ENCODE measurements at places on chromosomes 5 and 9.
A peak's percentile ranks its signal among the peaks of the same experiment; 100 is the strongest.

- DNase-seq: no peak
These were observed 7.8 kb downstream of the DMRT2 start for GRCh38 chr9:1057910-1058309.

- no peak for DNase-seq
These were observed 58.0 kb upstream of the IL6ST start for GRCh38 chr5:56052735-56053134.

DNA sequence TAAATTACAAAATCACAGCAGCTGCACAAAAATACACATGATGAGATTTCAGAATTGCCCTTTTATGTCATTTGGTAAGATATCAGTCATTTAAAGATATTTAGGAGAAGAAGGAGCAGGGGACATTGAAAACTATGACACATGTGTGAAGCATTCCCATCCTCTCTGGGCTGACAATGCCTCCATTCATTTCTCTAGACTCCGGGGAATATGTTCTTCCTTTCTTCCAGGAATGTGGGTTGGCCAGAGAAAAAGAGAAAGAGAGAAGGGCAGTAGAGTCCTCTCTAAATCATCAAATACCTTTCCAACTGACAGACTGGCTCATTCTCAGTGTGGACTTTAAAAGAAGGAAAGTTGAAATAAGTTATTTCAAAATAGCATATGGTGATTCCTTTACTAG lies 205.6 kb upstream of the ADAMTSL1 start:
- no peak for DNase-seq

GRCh38 chr9:109779711-109780452 lies at the start of gene PALM2AKAP2:
Gene PALM2AKAP2 (plus strand): TSS chr9:109780198. CDS start chr9:109780489, 291 bp downstream.
- peak; percentile 45 for DNase-seq

DNA sequence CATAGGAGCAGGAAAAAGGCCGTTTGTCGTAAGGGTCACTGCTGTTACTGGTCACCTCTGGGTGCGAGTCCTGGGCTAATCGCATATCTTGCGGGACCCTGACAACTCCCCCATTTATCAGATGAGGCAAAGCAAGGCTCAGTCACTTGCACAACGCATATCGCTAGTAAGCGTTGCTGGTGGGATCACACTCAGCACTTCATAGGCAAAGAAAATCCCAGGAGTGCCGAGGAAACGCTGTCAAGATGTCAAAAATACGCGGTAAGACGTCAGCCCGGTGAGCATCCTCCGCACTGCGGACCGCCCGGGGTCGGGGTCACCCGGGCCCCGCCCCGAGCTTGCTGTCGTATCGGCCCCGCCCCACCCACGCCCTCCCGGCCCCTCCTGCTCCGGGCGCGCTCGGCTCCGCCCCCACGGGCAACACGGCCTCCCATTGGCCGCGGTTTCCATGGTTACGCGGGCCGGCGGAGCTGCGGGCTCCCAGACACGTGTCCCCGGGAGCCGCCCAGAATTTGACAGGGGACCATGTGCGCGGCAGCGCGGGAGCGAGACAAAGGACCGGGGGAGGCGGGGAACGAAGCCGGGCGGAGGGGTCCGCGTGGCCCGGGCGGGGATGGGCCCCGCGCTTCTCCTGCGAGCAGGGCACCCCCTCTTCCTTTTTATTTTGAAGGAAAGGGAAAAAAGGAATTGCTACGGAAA lies 80.2 kb upstream of the IER5L start:
- DNase-seq: peak; percentile 86

DNA sequence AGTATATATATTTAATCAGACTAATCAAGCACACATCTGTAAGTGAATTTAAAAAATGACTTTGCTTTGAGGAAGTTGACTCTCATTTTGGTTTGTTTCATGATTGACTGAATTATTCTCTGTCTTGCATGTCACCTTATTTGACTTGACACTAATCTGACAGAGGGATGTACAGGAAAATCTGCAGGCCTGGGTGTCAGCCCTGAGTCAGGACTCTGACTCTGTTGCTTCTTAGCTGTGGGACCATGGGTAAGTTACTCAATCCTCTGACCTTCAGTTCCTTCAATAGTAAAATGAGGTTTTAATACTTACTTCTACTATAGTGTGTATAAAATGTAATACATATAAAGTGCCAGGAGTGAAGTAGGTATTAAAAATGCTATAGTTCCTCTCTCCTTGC lies 415.9 kb downstream of the ARHGEF28 start:
- DNase-seq: no peak

- DNase-seq: no peak
These were observed 15.6 kb upstream of the SPINK14 start for GRCh38 chr5:148152781-148153180.

DNA sequence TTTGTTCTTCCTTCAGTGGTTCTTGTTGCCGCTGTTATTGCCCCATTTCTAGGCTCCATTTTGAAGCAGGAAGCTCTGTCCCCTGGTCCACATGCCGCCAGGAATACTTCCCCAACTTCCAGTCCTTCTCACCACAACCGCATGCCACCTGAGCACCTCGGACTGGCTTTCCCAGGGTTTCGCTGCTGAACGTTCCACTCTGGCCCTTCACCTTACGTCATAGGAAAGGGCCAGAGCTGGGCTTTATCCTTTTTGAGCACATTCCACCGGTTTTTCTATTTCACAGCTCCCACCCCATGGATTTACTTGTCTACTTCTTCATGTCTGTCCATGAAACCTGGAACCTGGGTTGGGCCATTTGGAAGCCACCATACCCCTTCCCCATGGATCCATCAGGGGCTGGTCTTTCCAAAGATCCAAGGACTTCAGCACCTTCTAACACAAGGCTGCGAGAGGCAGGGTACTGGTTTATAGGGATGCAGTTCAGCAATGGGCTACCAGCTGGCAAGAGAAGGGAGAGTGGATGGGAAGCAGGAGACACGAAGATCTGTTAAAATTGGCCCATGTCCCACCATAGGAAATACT lies 557.4 kb downstream of the BNC2 start:
- DNase-seq: no peak

DNA sequence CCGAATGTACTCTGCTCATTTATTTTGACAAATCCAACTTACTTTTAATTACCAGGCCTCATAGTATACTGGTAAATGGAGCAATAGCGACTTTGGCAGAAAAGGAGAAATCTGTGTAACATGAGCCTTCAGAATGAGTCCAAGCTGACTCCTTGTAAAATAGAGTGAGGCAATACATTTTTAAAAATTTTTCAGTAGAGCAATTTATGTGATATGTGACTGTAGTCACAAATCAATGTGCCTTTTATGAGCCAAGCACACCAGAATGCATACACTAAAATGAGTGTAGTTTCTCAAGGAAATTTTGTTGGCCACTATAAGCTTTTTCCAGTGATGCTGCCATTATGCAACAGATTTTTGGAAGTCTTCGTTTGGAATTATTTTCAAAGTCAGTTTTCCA lies 73.8 kb downstream of the SNCAIP start:
- no peak for DNase-seq

- DNase-seq: no peak
These were observed 27.1 kb downstream of the ASPN start for GRCh38 chr9:92455217-92455616.

- no peak for DNase-seq
These were observed 78.3 kb downstream of the PARP8 start for GRCh38 chr5:50744776-50745175.

DNA sequence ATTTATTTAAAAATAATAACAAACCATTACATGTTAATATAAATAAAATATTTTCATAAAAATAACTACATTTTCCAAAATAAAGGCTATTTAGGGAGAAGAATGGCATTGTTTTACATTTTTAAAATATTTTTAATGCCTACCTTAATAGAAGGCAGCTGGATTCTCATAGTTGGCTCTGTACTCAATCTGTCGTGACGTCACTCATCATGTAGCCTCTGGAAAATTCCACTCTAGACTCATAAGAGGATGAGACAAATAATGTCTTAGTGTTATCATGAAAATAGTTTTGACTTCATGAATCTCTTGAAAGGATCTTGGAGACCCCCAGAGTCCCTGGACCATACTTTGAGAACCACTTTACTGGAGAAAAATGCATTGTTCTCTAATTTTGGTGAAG lies 93.1 kb downstream of the NXNL2 start:
- no peak for DNase-seq

- no peak for DNase-seq
These were observed 177.2 kb upstream of the MAP3K1 start for GRCh38 chr5:56638061-56638621.

DNA sequence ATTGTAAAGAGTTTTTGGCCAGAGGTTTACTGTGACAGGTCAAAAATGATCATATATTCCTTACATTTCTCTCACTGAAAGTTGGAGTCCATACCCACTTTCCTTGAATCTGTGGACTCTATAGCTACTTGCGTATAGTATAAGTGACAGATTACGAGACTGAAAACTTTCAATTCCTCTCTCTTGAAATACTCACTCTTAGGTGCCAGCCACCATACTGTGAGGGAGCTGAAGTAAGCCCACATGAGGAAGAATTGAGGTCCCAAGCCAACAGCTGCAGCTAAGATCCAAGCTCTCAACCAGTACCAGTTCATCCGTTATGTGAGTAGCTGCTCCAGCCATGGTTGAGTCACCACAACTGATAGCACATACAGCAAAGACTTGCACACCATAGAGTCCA lies 128.1 kb upstream of the FAM174A start:
- no peak for DNase-seq

DNA sequence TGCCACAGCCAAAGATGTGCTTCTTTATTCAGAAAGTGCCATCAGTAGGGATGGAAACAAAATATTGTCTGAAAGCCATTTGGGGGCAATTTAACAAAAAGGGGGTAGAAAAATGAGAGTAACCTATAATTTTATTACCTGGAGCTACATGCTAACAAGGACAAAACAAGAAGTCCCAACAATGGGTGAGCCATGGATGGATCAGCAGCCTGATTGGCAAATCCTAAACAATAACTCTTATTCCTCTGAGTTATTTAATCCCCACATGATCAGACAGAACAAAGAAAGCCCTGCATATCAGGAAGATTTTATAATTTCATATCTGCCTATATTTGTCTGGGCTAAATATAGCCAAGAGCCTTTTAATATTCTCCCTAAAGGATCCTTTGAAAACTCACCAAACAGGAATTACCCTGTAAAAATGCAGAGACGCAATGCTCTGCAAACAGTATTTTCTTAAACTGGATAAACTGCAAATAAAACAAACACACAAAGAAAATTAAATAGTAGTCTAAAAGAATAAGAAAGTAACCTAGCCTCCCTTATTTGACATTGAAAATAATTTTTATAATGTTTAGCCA lies 483.4 kb downstream of the ZNF608 start:
- DNase-seq: no peak

- DNase-seq: no peak
These were observed 4.6 kb upstream of the DND1 start for GRCh38 chr5:140677947-140678346.

- DNase-seq: no peak
These were observed 37.2 kb downstream of the RCL1 start for GRCh38 chr9:4829969-4830368.

DNA sequence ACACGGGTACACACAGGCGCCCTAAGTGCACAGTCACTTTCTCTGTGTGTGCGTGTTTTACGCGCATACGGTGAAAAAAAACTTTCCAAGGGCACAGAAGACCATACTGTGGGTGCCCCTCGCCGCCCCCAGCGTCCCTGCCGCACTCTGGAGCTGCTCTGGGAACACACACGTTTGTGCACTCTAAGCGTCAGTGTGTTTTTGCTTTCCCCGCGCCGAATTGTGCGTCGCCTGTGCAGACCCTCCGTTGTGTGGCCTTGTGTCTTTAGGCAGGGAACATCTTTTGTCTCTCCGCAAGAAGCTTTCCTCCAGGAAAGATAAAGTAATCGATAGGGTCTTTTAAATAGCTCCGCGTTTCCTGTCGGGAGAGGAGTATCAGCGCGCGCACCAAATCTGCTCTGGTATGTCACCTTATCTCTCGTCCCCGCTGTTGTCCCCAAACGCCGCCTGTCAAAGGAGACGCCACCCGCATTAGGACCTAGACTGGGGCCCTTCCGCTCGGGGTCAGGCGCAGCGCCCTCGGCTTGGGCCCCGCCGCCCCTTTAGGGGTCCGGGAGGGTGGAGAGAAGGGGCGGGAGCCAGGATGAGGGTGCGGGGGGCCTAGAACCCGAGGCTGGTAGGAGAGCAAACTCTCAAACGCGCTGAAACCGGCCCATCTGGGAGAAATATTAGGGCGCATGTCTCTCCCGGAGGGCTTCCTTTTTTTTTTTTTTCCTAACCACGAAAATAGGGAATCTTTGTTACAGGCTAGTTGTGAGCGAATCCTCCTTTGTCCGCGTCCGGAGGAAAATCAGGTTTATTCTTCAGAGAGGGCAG lies 10.5 kb upstream of the NKX2-5 start:
- DNase-seq: no peak

GRCh38 chr5:112977440-112977861 lies 853 bp downstream of the DCP2 start:
- DNase-seq: no peak

- DNase-seq: no peak
These were observed 1726.5 kb downstream of the MAT2B start for GRCh38 chr5:165231821-165232508.

GRCh38 chr5:90071066-90071465 lies 338.5 kb downstream of the CETN3 start:
- no peak for DNase-seq

GRCh38 chr5:61496446-61496845 lies 164.4 kb downstream of the ZSWIM6 start:
- no peak for DNase-seq

DNA sequence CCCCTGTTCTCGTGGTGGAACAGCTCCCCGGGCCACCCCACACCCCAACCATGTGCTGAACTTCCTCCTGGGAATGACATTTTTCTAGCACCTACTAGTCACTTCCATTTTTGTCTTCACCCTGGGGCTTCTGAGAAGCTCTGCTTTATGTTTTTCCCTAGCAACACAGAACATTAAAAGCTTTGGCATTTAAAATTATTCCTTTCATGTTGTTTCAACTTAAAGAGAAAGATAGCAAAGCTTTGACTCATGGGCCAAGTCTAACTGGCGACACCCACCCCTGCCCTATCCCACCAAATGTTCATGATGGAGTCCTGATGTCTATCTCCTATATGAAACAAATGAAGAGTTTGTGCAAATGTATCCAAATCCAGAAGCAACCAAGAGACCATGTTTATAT lies 22.4 kb downstream of the BOD1 start:
- DNase-seq: no peak

- no peak for DNase-seq
These were observed 19.1 kb upstream of the JADE2 start for GRCh38 chr5:134506054-134507039.

DNA sequence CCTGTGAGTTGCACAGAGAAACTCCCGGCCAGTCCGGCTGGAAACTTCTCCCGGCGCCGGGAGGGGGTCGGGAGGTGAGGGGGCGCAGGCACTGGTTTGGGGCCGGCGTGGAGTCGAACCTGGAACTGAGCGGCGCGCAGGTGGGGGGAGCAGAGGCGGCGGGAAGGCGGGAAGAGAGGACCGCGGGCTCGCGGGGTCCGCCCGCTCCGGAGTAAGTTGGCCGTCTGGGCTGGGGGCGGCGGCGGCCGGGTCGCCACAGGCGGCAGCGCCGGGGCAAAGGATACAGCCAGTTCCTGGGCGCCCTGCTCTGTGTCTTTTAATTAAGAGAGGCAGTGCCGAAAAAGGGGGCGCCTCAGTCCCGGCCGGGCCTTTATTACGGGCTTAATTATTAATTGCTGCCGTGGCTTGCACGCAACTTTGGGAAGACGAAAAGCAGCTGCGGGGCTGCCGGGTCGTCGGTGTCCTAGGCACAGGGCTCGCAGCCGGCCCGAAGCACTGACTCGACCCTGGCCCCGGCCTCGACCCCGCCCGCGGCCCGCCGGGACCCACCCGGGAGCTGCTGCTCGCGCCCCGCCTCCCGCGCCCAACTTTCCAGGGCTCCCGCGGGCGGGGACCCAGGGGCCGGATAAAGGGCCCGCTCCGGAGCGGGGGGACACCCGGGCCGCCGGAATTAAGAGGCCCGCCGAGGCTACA lies 1.1 kb downstream of the NTNG2 start:
- DNase-seq: no peak

All from dorsolateral prefrontal cortex (tissue), 122 donors.